ENCODE measurements at places on chromosomes 7 and 10.
A peak's percentile ranks its signal among the peaks of the same experiment; 100 is the strongest.

- no peak for DNase-seq
Observed at GRCh38 chr7:135842446-135843179, 94.0 kb upstream of the FAM180A start.

DNA sequence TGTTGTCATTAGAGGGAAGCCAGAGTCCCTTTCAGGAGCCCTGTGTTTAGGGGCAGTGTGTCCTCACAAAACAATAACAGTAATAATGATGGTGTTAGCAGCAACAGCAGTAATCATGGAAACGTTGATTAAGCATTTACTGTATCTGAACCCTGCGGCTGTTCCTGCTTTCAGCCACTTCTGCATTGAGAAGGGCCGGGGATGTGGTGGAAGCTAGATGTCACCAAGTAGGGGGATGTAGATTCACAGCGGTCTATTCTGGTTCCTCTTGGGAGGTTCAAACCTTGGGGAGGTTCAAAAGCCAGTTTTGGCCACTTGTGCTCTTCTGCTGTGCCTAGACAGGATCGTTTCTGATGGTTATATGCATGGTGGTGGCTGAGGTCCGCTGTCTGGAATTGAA is 44.8 kb downstream of the PRPF18 start:
- peak; percentile 48 for DNase-seq

GRCh38 chr10:128095027-128095752 is 31.0 kb downstream of the MKI67 start:
- DNase-seq, result no peak

DNA sequence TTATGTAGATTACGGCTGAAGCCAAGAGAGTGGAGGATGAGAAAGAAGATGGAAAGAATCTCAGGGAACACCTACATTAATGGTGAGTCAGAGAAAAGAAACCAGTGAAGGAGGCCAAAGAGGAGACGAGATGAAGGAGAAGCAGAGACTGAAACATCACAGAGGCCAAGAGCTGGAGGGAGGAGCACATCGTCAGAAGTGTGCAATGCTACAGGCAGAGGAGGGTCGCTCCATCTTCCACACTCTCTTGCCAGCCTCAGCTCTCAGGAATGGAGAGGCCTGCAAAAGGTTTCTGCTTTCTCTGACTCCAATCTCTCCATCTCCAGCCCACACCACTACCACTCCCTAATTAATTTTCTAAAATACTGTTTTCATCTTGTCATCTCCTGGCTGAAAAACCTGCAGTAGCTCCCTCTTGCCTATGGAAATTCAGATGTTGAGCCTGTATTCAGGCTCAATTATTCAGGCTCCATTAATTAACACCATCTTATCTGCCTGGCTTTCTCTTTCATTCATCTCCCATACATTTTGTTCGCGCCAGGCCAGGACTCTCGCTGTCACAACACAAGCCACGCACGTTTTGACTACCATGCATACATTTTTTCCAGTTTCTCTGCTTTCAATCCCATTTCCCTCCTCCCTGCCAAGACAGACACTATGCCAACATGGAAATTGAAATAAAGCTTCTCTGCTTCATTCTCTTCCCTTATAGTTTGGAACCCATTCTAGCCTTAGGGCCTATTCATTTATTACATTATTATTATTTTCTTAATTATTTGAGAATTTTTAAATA is 165.8 kb downstream of the INHBA start:
- DNase-seq, result no peak

- DNase-seq, result no peak
Observed at GRCh38 chr7:30886608-30887011, 25.0 kb upstream of the AQP1 start.

Measured in globus pallidus (tissue), 1 donor.